ENCODE measurements at places on chromosomes 4 and X. TPM values are rescaled to one million over a fixed set of nuclear protein-coding genes. Genes with fewer than 3 reads are reported as not detected.

NEIL3 gene
- not detected for polyA plus RNA-seq

RS1 gene
- not detected for polyA plus RNA-seq

GIMD1 gene
- polyA plus RNA-seq: not detected

DUX4 gene
- not detected for polyA plus RNA-seq

GSX2 gene
- not detected for polyA plus RNA-seq

ASMT gene
- 1.0 TPM for polyA plus RNA-seq

PARM1 gene
- polyA plus RNA-seq: 0.28 TPM

FGD1 gene
- polyA plus RNA-seq: 1.2 TPM

GPR119 gene
- not detected for polyA plus RNA-seq

CCNB3 gene
- polyA plus RNA-seq: not detected

RASL11B gene
- not detected for polyA plus RNA-seq

KCTD8 gene
- not detected for polyA plus RNA-seq

HOPX gene
- 163 TPM for polyA plus RNA-seq

GPR173 gene
- not detected for polyA plus RNA-seq

CLTRN gene
- polyA plus RNA-seq: 0.97 TPM

PNMA6A gene
- 0.08 TPM for polyA plus RNA-seq

FAM9C gene
- polyA plus RNA-seq: not detected

VEGFD gene
- not detected for polyA plus RNA-seq

TFDP3 gene
- polyA plus RNA-seq: not detected

RTL3 gene
- polyA plus RNA-seq: not detected

SFRP2 gene
- not detected for polyA plus RNA-seq
